ENCODE measurements at places on chromosomes 3 and 15.
A peak's percentile ranks its signal among the peaks of the same experiment; 100 is the strongest.

GRCh38 chr3:174951498-174952005 lies 92.4 kb downstream of the NAALADL2 start:
- DNase-seq: no peak

GRCh38 chr3:16399473-16399872 lies 114.0 kb downstream of the RFTN1 start:
- no peak for DNase-seq

GRCh38 chr3:115401851-115402501 lies 221.3 kb upstream of the GAP43 start:
- DNase-seq: no peak

DNA sequence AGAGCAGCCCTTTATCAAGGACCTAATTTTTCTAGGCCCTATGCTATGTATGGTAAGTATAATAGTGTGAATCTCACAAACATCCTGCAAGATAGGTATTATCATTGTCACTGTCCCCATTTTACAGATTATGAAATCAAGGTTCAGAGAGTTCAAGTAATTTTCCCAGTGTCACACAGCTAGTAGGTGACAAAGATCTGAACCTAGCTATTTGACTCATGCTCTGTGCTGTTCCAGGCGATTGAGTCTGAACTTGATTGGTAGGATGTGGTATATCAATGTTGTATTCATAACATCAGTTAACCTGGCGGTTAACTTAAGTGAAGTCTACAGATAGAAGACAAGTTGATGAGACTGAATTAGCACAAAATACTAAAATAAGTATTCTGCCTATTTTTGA lies 229.9 kb downstream of the CHST2 start:
- DNase-seq: peak; percentile 12

DNA sequence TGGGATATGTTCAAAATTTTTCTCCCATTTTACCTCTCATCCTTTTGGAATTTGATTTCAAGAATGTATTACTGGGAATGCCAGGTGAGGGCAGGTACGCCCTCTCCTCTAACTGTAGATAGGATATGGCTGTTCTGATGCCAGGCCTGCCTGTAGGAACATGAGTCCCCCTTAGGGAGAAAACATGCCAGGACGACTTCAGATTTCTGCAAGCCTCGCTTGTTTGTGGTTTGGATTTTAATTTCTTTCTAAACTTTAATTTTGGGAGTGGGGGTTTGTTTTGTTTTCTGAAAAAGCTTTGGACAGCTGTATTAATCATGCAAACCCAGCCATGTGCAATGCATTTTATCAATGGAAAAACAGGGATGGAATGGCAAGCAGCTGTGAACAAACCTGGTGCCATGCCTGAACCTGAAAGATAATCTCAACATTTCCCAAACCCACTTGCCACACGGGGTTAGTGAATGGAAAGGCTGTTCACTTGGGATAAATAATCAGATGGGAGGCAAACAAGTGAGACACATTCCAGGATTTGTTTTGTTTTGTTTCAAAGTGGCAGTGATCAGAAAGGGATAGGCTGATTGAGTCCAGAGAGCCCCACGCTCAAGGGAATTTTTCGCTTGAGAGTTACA lies 207.6 kb downstream of the GAP43 start:
- no peak for DNase-seq

- DNase-seq: no peak
These were observed 67.9 kb upstream of the HEG1 start for GRCh38 chr3:125123451-125124305.

- DNase-seq: no peak
These were observed 117.0 kb downstream of the FOXP1 start for GRCh38 chr3:71466483-71466882.

GRCh38 chr15:57358571-57358970 lies 17.7 kb upstream of the CGNL1 start:
- DNase-seq: no peak

- peak; percentile 18 for DNase-seq
These were observed at the start of gene ONECUT1 for GRCh38 chr15:52790169-52790708. ONECUT1 (minus strand) TSS chr15:52790336; CDS start chr15:52789884, 452 bp downstream.
